ENCODE measurements at places on chromosomes 11 and 22.

DNA sequence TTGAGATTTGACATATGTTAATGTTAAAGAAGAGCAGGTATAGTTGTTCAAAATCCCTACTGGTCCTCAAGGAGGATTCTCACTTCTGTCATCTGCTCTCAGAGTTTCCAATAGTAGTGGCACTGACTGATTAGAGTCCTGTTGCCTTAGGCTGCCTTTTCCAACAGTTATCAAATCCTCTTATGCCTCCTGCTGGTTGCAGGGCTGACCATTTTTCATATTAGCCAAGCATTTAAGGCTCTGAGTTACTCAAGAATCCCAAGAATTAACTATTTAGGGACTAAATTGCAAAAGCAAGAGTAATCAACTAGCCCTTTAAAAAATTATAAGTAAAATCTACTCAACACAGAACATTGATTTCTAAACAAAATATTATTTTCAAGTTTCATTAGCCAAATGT lies 212.0 kb upstream of the CHORDC1 start:
- no peak for DNase-seq

- DNase-seq: no peak
Measured at GRCh38 chr11:45212566-45213315, 66.3 kb downstream of the PRDM11 start.

DNA sequence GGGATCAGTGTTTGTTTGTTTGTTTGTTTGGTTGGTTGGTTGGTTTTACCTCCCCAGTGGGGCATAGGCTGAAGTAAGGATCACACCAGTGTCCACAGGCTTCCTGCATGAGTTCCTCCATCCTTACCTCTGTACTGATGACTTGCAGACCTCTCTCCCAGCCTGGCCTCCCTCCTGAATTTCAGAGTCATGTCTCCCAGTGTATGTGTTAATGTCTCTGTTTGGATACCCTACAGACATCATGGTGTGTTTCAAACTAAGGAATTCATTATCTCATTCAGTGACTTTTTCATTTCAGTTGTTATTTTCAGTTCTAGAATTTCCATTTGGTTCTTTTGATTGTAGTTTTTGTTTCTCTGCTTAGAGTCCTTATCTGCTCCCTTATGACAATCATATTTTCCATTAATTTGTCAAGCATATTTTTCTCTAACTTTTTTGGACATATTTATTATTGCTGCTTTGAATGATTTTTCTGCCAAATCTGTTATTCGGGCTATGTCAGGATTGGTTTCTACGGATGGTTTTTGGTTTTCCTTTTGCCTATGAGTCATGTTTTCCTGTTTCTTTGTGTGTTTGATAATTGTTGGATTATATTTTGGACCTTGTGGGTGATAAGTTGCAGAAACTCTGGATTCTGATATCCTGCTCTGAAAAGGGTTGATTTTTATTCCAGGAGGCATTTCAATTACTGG lies 23.6 kb downstream of the MYEOV start:
- DNase-seq: no peak

- no peak for DNase-seq
Measured at GRCh38 chr11:131281316-131281715, 89.1 kb upstream of the NTM start.

DNA sequence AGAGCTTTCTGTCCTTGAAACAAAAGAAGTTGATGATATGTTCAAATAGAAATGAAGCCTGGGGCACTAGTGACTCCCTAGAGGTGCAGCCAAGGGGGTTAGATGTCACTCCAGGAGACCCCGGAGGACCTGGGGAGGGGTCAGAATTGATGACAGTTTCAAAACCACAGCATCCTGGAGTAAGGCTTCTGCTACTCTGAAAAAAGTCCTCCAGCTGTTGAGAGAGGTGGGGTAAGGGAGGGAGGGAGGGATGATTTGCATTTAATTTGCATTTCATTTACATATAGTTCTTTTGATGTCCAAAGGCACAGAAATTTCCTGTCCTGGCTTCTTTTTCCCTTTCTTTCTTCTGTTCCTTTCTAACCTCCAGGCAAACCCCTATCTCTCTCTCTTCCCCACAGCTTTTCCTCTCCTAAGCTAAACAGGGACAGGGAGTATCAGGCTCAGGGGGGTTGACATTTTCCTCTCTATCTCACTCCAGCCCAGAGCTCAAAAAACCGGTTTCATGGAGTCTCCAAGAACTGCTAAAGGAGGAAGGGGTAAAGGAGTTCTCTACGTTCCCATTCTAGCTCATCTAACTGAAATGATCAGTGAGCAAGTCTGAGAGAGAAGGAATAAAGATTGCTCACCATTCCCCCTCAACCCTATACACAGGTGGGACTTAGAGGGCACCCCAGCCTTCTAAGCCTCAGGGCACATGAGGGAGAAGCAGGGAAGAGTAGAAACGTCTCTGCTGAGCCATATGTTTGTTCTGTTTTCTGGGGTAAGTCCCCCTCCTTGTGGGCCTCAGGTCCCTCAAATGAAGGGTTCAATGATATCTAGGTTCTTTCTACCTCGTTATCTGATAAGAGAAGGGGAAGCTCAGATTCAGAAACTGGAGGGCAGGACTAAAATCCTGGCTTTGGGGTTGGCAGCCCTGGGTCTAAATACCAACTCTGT lies 3.5 kb upstream of the POU2F3 start:
- DNase-seq: no peak

- DNase-seq: no peak
Measured at GRCh38 chr11:115425816-115426215, 78.4 kb downstream of the CADM1 start.

GRCh38 chr11:67374571-67375281 lies 1.3 kb upstream of the CLCF1 start:
- no peak for DNase-seq

DNA sequence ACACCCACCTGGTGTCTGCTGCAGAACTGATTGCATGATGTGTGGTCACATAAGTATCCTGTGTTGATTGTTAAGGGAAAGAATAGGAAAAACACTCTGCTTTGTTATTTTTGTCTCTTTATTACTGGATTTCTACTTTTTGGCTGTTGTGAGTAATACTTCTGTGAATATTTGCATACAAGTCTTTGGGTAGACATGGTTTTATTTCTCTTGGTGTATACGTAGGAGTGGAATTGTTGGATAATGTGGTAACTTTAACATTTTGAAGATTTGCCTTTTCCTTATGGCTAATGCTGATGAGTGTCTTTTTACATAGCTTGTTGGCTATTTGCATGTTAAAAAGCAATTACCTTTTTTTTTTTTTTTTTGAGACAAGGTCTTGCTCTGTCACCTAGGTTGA lies 13.1 kb downstream of the PPP6R3 start:
- no peak for DNase-seq

DNA sequence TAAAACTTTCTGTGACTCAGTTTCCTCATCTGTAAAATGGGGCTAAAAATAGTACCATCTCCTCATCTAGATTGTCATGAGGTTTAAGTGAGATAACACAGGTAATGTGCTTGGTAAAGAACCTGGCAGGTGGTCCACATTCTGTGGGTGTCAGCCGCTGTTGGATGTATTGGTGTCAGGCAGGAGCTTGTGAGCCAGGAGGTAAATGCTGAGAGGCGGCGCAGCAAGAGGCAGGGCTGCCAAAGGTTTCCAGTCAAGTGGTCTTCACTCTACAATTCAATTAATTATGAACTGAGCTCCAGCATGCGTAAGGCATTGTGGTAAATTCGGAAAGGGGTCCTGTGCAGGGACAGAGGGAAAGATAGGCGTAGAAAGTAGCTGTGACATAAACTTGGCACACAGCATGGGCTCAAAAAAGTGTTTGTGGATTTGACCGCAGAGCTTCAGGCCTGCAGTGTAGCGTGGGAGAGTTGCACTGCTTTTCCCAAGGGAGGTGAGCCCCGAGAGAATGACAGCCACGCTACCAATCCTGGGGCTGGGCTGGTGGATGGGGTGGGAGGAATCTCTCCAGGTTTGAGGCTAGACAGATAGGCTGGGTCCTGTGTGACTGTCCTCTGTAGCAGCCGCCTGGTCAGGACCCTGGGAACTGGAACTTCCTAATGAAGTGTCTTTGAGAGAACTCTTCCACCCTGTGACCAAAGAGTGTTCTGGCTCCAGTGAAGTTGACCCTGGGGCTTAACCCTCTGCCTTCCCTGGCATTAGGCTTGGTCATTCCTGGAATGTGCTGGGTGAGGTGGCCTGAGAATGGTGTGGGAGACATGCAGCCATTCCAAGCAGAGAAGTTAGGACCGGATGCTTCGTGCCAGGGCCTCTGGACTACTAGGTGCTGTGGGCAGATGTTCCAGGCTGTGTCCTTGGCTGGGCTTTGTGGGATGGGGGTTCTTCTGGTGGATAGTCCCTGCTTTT lies 122.4 kb downstream of the FEZ1 start:
- DNase-seq: no peak
